Endothelial cell (in vitro differentiated cells): ENCODE measurements at places on chromosomes 1 and 21.

DNA sequence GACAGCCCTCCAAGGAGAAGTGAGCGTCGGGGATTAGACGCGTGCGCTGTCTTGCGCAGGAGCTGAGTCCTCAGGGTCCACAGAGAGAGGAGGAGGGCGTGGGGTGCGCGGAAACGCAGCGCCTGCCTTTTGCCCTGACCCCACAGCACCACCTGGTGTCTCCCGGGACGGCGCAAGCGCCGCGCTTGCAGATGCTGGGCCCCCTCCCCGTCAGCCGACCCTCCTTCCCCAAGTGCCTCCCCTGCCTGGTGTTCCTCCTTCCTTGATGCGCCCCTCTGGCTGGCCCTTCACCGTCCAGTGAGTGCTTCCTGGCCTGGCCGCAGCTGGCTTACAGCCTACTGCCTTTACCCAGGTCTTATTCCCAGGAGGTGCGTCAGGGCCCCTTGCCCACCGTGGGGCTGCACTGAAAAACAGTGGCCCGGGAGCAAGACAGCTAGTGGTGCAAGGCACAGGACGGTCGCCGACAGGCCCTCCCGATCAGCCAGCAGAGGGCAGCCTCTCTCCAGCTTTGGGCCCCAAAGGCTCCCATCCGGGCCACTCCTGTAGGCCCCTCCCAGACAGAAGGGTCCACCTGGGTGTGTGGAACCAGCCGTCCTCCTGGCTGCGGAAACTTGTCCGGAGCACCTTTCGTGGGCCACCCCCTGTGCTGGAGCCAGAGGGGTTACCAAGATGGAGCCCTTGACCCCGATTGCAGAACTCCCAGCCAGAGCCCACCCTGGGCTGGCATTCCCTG lies 12.9 kb upstream of the PHLDA3 start:
- DNase-seq: peak; percentile 92

GRCh38 chr1:185965870-185966269 lies 231.7 kb downstream of the HMCN1 start:
- DNase-seq: no peak

DNA sequence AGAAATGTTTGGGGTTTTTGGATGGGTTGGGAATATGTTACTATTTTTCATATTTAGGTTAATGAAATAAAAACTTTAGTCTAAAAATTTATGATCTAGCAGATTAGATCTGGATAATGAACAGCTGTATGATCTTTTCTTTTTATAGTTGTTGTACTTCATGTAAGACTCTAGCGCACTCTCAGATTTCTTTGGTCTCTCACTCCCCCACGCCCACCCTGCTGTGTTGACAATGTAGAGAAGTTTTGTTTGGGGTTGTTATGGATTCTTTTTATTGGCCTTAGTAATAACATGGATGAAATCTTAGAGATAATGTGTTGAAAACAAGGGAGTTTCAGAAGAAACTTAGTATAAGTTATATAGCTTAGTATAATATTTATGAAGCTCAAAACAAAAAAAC lies 5.5 kb downstream of the KLF18 start:
- DNase-seq: no peak

- no peak for DNase-seq
These were observed 35.3 kb downstream of the CHD5 start for GRCh38 chr1:6144647-6145395.

GRCh38 chr1:8456991-8457390 lies 139.1 kb downstream of the SLC45A1 start:
- DNase-seq: no peak

DNA sequence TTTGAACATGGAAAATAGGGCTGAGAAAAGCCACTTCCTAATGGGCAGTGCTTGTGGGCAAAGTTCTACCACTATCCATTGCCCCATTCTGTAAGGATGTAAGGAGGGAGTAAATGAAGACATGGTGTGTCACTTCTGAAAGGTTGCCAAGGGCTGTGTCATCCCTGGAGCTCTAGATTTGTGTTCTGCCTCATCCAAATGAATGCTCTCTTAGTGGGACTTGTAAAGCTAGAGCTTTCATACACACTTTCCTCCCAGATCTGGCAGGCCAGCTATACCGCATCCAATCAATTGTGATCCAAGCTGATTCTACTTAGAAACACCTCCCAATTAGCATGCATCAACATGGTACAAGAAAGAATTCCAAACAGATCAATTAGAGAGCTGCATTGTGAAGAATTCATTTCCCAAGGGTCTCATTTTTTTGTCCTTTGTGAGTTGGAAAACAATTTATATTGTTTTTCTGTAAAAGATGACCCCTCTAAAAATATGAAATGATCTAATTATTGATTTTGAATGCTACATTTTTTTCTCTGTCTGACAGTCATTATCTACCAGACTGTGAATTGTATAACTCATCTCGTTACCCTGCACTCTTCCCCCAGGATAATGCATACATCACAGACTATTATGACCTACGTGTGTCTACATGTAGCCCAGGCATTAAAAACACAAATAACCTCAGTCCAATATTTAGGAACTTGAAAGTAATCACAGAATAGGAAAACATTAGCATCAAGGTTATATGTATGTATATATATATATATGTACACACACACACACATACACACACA lies 117.1 kb upstream of the DUSP10 start:
- DNase-seq: no peak

- DNase-seq: no peak
These were observed 83.4 kb downstream of the ASH1L start for GRCh38 chr1:155479205-155479604.

- no peak for DNase-seq
These were observed 115.9 kb upstream of the CXADR start for GRCh38 chr21:17396948-17397347.

DNA sequence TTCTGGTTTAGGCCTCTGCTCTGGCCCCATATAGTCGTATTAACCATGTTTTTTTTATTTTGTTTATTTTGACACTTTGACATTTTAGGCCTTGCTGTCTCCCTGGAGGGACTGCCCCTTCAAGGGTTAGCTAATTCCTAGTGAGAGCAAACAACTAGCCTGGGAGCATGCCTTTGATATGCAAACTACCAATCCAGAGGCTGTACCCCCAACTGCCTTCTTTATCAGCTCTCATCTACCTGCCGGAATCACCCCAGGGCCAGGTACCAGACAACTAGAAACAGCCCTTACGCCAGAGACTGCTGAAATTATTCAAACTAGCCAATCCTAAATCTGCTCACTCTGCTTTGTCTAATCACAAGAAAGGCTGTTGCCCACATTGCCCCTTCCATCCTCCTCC lies 13.0 kb upstream of the ST6GALNAC5 start:
- DNase-seq: no peak

DNA sequence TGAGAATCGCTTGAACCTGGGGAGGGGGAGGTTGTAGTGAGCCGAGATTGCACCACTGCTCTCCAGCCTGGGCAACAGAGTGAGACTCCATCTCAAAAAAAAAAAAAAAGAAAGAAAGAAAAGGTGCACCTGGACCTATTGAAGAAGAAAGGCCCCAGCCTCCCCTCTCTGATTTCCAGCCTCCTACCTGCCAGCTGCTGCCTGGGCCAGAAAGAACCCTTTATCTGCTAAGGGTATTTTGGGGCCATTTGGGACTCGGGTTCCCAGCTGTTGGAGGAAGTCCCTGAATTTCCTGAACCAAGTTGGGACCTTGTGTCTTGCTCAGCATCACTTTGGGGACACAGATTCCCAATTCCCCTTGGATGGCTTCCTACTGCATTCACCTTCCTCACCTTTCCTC lies 3.9 kb upstream of the TNFRSF8 start:
- DNase-seq: no peak

DNA sequence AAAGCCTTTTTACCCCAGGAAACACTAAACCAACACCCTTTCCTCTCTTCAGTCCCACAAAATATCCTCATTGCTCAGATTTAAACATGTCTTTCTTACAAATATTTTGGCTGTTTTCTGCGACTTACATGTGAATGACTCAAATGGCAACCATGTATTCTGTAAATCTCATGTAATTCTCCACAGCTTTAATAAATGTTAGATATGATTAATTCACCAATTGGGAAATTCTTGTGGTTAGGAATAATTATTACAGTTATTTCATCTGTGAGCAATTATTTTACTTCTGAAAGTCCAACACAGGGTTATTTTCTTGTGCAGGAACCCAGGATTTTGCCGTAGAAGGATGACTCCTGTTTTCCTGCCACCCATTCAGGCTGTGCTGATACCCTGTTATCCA lies 431.5 kb downstream of the LMO4 start:
- no peak for DNase-seq

DNA sequence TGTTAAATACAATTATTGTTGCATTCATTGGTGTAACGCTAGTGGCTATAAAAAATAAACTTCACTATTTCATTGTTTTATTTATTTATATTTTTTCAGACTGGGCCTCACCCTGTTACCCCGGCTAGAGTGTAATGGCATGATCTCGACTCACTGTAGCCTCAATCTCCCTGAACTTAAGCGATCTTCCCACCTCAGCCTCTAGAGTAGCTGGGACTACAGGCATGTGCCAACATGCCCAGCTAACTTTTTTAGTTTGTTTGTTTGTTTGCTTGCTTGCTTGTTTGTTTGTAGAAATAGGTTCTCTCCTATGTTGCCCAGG lies 387.4 kb upstream of the PTBP2 start:
- no peak for DNase-seq

- no peak for DNase-seq
These were observed 79.7 kb upstream of the PBX1 start for GRCh38 chr1:164479242-164479641.

- no peak for DNase-seq
These were observed 76.6 kb downstream of the DMRTA2 start for GRCh38 chr1:50346621-50347020.

- DNase-seq: peak; percentile 26
These were observed 67.2 kb downstream of the TTLL7 start for GRCh38 chr1:83931658-83932253.

GRCh38 chr1:220013497-220013896 lies 32.8 kb downstream of the EPRS1 start:
- DNase-seq: no peak

- DNase-seq: no peak
These were observed 48.1 kb upstream of the BACH1 start for GRCh38 chr21:29250636-29251035.

DNA sequence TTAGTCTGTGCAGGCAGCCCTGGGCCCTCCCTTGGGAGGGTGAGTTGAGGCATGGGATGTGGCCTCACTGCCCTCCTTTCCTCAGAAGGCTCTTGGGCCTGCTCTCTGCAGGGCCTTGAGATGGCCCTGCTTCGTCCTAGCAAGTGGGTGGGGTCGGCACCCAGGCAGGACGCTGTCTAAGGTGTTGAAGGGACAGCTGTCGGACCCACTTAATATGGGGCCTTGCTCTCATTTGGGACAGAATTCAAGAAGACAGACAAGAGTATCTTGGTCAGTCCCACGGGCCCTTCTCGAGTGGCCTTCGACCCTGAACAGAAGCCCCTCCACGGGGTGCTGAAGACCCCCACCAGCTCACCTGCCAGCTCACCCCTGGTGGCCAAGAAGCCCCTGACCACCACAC lies 26.0 kb upstream of the PDXK start:
- DNase-seq: no peak

- no peak for DNase-seq
These were observed 64.5 kb upstream of the CSF1 start for GRCh38 chr1:109846162-109846561.

DNA sequence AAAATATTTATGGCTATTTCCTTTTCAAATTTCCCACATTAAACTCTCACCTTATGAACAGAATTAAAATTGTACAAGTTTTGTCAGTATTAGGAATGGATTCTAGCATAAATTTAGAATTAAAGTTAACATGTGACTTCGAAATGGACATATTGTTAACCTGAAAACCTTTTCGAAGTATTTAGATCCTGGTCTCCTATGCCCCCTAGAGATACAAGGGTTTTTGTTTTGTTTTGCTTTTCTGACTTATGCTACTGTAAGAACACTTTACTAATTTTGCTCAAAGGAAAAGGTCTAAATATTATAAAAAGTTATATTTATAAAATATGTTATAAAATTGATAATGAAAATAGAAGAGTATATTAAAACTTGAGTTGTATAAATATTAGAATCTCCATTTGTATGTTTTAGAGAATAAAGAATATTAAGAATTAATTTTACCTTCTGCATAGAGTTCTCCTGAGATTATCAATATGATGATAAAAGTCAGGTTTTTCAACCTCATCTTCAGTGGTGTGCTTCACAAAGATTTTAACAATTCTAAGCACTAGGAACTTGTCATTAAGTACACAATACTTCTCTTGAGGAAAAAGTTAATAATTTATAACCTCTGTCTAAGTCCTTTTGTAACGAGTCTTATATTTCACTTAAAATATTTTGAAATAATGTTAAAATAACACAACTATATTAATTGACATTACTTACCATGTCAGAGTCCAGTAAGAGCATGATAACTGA lies at the start of gene F13B:
Gene F13B (minus strand): TSS at position 542 of the 738 bp plus-strand sequence. CDS start 37 bp downstream, at position 505.
- no peak for DNase-seq

GRCh38 chr1:171844381-171844780 lies 3.1 kb downstream of the DNM3 start:
- DNase-seq: no peak

GRCh38 chr1:17831597-17831996 lies 76.5 kb downstream of the ACTL8 start:
- peak; percentile 62 for DNase-seq

DNA sequence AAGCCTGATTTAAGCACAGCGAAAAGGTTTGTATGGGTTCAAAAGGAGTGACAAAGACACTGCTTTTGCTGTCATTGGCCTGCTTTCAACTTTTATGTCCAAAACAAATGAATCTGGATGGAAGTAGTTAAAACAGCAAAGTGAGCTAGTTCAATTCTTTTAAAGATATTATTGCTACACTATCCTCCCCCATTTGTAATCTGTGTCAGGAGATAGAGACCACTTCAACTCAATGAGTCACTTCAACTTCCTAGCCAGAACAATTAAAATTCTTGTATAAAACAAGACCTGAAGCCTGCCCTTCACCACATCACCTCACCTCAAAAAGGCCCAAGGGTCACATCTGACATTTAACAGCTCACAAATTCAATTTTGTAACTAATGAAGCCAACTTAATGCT lies 364.1 kb upstream of the LYPLAL1 start:
- DNase-seq: no peak

- no peak for DNase-seq
These were observed at the start of gene CFH for GRCh38 chr1:196651637-196652215. TSS of gene CFH (plus strand) at chr1:196652043. CDS start at chr1:196652118, 75 bp downstream.

GRCh38 chr21:29300807-29301138 lies 2.1 kb downstream of the BACH1 start:
- no peak for DNase-seq

GRCh38 chr1:206513312-206514111 lies 6.2 kb downstream of the RASSF5 start:
- no peak for DNase-seq

- DNase-seq: no peak
These were observed 66.2 kb upstream of the APOBEC4 start for GRCh38 chr1:183719289-183719688.

- no peak for DNase-seq
These were observed 246.6 kb downstream of the KAZN start for GRCh38 chr1:14844923-14845617.

DNA sequence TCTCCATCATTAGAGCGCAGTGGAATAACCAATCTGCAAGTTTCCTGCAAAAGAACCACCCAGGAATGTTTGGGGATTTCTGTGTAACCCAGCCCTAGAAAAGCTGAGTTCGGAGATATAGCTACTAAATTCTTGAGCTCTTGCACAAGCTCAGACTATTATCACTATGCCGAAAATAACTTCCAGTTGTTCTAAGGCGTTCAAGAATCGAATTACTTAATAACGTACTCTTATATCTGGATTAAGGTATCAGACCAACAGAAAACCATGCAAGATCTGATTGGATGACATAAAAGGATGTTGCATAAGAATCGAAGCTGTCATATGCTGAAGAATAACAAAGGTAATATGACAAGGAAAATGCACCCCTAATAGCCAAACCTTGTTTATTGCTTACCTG lies 7.5 kb upstream of the LAMC2 start:
- DNase-seq: no peak
